LHCN-M2 (cell line): ENCODE measurements at places on chromosomes 5 and 9.

DNA sequence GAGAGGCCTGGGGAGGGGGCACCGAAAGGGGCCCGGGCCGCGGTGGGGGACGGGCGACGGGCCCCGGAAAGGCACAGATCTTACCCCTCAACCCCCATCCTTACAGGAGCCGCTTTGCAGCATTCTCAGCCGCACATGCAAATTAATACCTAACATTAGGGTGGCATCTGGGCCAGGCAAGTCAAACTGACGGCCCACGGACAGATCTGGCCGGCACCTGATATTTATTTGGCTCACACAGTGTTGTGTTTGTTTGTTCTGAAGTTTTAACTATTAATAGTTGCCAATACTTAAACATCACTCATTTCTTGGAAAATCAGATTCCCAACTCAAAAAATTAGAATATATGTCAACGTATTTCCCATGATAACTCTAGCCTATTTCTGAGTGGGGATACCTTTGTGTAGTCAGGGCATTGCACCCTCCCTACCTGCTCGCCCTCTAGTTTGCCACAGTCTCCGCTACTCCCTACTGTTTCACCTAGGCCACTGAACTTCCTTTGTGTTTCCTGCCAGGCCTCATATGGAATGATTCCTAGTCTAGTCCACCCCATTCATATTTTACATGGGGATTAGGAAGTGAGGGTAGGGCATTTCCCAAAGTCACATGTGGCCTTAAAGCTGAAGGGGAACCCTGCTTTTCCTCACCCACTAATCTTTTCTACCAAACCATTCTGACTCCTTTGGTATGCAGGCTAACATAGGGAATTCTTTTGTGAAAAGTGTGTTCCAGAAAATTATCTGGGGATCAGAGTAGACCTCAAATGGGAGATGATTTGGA lies 71.9 kb upstream of the LARP1 start:
- DNase-seq: no peak

GRCh38 chr5:97383996-97384395 lies 200.9 kb upstream of the RIOK2 start:
- peak; percentile 71 for DNase-seq

DNA sequence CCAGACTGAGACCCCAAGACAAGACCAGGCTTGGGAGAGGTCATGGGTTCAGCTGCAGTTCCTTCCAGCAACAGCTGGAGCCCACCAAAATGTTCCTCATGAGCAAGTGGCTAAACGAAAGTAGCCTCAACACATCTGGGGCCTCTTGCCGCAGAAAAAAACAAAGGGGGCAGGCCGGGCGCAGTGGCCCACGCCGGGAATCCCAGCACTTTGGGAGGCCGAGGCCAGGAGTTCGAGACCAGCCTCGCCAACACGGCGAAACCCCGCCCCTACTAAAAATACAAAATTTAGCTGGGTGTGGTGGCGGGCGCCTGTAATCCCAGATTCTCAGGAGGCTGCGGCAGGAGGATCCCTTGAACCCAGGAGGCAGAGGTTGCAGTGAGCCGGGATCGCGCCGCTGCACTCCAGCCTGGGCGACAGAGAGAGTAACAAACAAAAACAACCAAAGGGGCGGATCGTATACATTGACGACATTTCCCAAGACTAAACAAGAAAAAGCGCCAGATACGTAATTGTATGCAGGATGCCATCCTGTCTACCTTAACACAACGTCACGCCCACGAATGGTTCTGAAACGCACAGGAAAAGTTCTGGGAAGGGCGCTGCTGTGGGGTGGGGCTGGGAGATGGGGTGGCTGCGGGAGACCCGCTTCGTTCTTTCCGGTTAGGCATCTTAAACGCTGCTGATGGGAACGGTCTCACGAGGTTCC lies 1.7 kb downstream of the INPP5E start:
- no peak for DNase-seq

GRCh38 chr5:56129288-56129687 lies 103.8 kb downstream of the ANKRD55 start:
- no peak for DNase-seq
